ENCODE measurements at places on chromosomes 12 and 14.
A peak's percentile ranks its signal among the peaks of the same experiment; 100 is the strongest.

- DNase-seq = no peak
Observed at GRCh38 chr12:93894391-93895088, 217.4 kb downstream of the CRADD start.

DNA sequence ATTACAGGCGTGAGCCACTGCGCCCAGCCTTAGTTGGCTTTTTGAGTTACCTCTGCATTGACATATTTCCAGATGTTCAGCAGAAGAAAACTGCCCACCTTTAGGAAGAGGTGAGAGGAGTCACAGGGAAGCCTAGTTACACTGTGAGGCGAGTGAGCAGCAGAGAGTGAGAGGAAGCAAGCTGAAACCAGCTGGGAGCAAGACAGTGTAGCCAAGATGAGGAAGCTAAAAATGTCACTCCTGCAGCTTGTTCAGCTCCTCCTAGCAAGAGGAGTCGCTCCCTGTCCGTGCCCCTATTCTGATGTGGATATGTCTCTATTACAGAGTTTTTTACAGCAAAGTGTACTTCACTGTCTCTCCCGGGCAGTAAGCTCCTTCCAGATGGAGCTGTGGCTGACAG lies 127.6 kb downstream of the GXYLT1 start:
- no peak for DNase-seq

GRCh38 chr12:13208533-13209435 lies 12.3 kb downstream of the EMP1 start:
- DNase-seq = no peak

DNA sequence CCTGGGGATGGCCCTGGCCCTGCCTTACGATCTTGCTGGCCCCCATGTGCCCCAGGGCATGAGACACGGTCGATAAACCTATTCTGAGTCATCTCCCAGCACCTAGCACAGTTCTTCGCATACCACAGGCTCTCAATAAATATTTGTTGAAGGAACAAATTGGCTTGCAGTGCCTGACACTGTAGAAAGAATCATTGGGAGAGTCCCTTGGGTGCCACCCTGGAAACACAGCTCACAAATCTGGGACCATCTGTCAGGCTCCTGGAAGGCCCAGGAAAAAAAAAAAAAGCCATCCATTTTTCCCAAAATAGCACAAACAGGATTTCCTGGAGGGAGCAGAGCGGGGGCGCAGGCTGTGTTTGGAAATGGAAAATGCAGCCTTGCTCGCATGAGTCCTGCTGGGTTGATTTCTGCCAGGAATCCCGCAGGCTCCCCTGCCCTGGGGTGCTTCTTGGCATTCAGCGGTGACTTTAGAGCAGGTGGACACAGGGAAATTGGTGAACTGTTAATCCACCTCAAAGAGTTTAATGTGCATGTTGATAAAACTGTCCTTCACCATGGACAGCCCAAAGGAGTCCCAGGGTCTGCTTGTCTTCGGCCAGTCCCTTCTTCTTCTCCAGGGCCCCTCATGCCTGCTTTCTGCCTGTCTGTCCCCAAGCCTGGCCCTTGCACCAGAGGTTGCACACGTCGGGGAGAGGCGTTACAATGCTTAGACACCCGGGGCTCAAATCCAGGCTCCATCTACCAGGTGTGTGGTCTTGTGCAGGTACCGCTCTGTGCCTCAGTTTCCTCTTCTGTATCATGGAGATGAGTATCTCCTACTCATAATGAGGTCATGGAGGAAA lies 106.1 kb upstream of the RFLNA start:
- DNase-seq = no peak

DNA sequence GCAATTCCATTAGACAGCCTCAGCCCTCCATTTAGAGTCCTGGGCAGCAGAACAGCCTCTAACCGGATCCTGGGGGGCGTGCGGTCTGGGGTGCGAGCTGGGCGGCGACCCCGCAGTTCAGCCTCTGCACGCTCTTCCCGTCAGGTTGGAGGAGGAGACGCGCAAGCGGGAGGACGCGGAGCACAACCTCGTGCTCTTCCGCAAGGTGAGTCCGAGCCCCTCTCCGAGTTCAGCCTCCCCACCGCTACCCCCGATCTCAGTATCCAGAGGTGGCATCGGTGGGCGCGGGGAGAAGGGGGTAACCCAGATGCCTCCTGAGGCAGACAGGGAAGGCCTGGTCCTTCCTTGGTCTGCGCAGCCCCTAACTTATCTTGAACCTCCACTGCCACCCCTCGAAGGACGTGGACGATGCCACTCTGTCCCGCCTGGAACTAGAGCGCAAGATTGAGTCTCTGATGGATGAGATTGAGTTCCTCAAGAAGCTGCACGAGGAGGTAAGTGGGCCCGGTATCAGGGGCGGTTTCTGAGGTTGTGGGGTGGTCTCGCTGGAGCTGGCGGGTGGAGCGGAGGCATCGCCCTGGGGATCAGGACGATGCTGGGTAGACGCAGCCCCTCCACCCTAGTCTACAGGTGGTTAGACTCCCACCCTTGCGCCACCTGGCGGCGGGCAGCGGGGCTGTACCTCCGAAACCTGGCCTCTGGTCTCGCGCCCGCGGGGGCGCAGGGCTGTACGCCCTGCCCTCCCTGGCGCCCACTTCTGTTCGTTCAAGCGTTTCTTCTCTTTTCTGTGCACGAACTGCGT lies 1.3 kb downstream of the PRPH start:
- DNase-seq = no peak

GRCh38 chr14:58071341-58071740 lies 80.7 kb downstream of the ARMH4 start:
- no peak for DNase-seq

DNA sequence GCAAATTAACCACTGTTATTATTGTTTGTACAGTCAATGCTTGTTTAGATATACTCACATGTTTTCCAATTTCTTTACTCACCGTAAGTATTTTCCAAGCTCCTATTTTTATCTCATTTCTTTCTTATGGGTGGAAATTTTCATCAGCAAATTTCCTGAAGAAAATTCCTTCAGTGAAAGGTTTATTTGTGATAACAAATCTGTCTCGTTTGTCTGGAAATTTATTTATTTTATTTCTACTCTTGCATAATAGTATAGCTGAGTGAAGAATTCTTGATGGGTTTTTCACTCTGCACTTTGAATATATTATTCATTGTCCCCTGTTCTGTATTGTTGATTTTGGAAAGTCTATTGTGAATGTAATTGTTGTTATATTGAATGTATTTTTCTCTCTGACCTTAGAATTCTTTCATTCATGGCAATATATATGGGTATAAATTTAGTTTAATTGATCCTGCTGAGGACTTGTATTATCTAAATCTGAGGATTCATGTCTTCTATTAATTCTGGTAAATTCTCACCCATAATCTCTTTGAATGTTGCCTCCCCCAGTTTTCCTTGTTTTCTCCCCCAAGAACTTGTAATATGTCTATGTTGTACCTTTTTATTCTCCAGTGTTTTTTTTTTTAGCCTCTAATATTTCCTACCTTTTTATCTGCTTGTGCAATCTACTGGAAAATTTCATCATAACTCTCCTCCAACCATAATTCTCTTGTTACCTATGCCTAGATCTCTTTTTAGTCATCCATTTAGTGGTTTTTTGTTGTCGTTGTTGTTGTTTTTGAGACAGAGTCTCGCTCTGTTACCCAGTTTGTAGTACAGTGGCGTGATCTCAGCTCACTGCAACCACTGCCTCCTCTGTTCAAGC lies 21.6 kb upstream of the HOXC13 start:
- DNase-seq = no peak

DNA sequence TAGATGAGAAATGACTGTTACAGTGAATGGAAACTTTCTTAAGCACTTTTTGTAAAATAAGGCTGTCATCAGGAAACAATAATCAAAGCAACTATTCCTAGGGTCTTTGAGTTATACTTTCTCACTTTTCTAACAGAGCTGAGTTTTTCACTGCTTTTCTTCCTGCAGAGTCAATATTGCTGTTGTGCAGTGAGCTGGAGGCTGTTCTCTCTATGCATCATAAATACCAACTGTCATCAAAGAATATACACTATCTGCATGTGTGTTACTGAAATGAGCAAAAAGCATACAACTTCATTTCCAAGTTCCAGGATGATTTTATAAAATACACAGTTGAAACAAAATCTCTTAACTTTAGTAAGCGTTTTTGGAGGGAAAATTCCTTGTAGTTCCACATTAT lies 110.4 kb upstream of the CPSF6 start:
- no peak for DNase-seq

DNA sequence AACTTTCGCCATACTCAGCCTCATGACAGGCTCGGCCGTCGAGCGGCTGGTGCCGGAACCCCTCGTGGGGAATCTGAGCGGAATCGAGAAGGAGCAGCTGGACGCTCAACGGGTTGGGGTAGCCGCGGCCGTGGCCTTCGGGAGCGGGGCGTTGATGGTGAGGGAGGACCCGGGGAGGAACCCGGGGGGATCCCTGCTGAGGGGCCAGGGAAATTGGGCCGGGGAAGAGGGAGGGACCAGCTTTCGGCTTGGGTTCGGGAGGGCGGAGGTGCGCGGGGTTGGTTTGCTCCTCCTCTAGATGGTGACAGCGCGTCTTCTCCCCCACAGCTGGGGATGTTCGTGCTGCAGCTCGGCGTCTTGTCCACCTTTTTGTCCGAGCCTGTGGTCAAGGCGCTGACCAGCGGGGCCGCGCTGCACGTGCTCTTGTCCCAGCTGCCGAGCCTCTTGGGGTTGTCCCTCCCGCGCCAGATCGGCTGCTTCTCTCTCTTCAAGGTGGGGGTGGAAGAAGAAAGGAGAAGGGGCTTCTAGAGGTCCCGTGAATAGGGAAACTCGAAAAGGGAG lies 9.8 kb downstream of the ARHGEF25 start:
- no peak for DNase-seq

GRCh38 chr14:101239065-101239464 lies 322.2 kb upstream of the DIO3 start:
- no peak for DNase-seq

DNA sequence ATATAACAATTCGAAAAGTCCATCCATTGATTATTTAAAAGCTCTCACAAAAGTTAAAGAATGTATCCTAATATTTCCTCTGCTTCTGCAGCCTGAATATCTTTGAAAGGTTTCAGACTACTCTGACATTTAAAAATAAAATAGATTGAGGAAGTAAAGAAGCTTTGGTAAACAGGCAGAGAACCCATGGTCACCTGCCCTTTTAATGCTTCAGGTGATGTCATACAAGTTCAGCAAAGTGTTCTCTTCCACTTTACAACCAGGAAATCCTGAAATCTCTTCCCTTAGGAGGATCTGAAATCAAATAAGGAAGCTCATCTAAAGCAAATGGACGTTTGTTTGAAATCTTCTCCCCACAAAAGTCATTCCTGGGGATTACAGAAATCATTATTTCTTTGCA lies 322.4 kb downstream of the PDZRN4 start:
- DNase-seq = no peak

DNA sequence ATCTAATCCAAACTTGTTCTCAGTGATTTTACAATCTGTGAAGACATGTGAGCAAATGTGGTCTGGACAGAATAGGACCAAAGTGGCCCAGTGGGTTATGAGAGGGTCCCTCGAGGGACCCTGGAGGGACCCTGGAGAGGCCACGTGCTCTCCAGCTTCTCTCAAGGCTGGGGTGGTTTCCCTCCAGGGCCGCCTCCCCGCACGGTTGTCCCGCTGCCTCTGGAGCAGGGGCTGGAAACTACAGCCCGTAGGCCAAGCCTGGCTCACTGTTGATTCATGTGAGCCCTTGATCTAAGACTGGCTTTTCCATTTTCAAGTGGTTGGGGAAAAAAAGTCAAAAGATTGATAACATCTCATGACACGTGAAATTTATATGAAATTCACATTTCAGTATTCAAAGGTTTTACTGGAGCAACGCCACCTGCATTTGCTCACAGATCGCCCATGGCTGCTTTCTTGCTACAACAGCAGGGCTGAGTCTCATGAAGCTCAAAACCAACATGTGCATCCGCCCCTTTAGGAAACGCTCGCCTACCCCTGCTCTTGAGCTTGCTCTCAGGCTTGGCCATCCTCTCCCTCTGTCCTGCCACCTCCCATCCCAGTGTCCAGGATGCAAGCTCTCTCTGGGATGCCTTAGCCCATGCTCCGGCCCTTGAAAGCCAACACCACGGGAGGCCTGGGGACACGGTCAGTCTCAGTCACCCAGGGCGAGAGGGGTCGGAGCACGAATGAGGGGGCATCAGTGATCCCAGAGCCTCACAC lies 12.1 kb upstream of the LRTM2 start:
- no peak for DNase-seq

GRCh38 chr14:26394150-26394810 lies 203.6 kb downstream of the NOVA1 start:
- peak; percentile 16 for DNase-seq

DNA sequence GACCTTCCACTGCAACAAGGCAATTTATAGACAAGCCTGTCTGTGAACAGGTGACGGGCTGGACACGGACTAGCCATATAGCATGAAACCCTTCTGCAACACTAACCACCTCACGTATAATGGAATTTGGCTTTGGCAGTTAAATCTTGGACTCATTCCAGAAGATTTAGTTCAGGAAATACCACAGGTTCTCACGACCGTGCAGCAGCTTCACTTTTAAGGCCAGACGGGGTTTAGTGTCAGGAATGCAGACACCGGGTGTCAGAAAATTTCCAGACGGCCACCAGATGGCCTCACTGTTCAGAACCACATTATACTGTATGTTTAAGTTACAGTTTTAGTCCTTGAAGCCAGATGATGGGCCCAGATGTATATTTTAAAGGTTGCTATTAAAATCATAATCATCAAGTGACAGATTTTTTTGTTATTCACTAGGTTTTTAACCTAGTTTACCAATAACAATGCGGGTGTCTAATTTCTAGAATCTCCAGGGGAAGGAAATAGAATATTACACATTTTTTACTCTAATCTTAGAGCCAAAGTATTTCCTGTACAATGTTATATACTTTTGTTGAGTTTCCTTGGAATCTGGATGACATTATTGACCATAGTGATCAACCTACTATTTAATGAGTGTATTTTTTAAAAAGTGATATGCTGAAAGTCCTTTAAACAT lies 90.5 kb upstream of the TMPO start:
- peak; percentile 76 for DNase-seq

GRCh38 chr12:48122065-48122834 lies 3.1 kb downstream of the PFKM start:
- no peak for DNase-seq

GRCh38 chr12:124394462-124395128 lies 99.7 kb downstream of the RFLNA start:
- DNase-seq = no peak

DNA sequence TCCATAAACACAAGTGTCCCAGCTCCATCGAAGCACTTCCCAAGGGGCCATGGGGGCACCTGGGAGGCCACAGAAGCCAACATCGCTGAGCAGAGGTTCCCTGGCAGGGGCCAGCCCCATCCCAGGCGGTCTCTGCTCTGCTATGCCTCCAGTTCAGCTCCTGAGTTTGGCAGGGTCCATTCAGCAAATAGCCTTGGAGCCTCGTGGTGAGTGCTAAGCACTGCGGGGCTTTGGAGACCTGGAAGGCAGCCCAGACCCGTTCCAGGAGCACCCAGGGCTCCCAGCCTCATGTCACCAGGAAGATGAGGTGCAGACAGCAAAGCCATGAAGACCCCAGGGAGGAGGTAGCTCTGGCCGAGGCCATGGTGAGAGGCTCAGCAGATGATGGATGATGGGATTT lies 109.5 kb downstream of the LGMN start:
- no peak for DNase-seq

- no peak for DNase-seq
Observed at GRCh38 chr14:103480595-103480994, 42.0 kb downstream of the CKB start.

All from RKO (cell line).